ENCODE measurements at places on chromosomes 12 and 14. TPM values are rescaled to one million over a fixed set of nuclear protein-coding genes. Genes with fewer than 3 reads are reported as not detected.

DNA sequence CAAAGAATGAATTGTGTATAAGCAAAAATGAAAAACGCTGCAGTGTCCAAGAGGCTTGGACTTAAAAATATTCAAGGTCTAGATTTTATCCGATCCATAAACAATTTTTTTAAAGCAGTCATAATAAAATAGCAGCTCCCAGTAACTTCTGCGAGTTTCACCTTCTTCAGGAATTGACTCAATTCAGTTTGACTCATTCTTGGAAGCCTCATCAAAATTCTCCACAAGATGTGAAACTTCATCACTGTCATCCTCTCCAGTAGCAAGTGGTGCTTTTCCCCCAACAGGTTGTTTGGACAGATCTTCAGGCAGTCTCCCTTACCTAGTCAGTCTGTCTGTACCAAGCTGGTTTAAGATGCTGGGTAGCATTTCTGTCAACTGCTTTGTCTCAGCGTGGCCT lies 93.5 kb upstream of the FOXG1 start:
- H3K4me3 ChIP-seq = no peak overlapping the region
- H3K4me1 ChIP-seq = no peaks in the 10 kb centered on the region
- no peak for DNase-seq
- H3K27me3 ChIP-seq = no peaks in the 10 kb centered on the region
- no peak overlapping the region for H3K27ac ChIP-seq

GRCh38 chr14:102523569-102524450 lies 14.2 kb upstream of the ANKRD9 start:
- no peaks in the 10 kb centered on the region for H3K36me3 ChIP-seq
- H3K27ac ChIP-seq = peak overlapping the region; percentile 82
- no peaks in the 10 kb centered on the region for H3K27me3 ChIP-seq
- peak overlapping the region; percentile 81 for H3K4me3 ChIP-seq
- peaks cover 9% of the 10 kb centered on the region for H3K4me1 ChIP-seq
- DNase-seq = peak; percentile 64

DNA sequence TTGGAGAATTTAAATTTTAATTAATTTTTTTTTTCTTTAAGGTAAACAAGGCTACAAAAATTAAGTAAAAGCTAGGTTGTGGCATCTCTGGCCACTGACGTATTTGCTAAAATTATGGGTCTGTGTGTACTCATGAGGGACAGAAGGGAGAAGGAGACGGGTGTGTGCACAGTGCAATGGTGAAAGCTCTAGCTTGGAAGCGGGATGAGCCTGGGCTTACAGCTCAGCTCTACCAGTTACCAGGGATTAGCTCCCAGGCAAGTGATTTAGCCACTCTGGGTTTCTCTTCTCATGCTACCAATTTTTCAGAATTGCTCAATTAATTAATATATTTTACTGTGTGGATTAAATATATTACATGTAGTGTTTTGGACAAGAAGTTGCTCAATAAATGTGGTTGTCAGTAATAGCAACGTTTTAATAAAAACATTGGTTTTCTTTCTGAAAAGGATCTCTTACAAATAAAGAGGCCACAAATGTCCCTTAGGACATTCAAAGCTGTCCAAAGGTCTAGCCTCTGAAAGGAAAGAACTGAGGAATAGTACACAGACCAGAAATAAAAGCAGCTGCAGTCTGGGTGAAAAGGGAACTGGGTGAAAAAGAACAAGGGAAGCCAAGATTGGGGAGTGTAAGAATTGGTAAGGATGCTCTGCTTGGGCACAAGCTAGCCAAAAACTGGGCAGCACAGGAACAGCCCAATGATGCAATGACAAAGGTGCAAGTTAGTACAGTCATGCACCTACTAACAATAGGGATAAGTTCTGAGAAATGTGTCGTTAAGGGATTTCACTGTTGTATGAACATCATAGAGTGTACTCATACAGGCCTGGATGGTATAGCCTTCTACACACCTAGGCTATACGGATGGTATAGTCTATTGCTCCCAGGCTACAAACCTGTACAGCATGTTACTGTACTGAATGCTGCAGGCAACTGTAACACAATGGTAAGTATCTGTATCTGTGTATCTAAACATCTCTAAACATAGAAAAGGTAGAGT lies 61.7 kb downstream of the FERMT2 start:
- peaks cover 24% of the 10 kb centered on the region for H3K36me3 ChIP-seq
- H3K4me1 ChIP-seq = no peaks in the 10 kb centered on the region
- no peak overlapping the region for H3K4me3 ChIP-seq
- no peaks in the 10 kb centered on the region for H3K27me3 ChIP-seq
- H3K27ac ChIP-seq = no peak overlapping the region

DNA sequence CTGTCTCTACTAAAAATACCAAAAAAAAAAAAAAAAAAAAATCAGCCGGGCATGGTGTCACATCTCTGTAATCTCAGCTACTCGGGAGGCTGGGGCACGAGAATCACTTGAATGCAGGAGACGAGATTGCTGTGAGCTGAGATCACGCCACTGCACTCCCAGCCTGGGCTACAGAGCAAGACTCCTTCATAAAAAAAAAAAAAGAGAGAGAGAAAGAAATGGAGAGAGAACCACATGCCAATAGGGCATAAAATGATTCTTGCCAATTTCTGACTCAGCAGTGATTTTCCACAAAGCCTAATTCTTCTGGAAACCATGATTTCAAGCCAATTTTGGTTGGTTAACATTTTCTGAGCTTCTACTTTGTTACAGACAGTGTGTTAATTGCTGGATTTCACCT lies 250.4 kb upstream of the SEL1L start:
- H3K27ac ChIP-seq = no peak overlapping the region
- H3K4me3 ChIP-seq = no peak overlapping the region
- no peaks in the 10 kb centered on the region for H3K27me3 ChIP-seq
- H3K4me1 ChIP-seq = no peaks in the 10 kb centered on the region
- no peak for DNase-seq

GRCh38 chr12:29867823-29868222 lies 84.1 kb upstream of the TMTC1 start:
- H3K27me3 ChIP-seq = no peaks in the 10 kb centered on the region
- no peaks in the 10 kb centered on the region for H3K36me3 ChIP-seq
- no peak for DNase-seq
- no peaks in the 10 kb centered on the region for H3K4me1 ChIP-seq

Gene PPP1R1A
- not detected for total RNA-seq

All from upper lobe of right lung (tissue), 1 donor.